ENCODE measurements at places on chromosomes 5 and 9.

DNA sequence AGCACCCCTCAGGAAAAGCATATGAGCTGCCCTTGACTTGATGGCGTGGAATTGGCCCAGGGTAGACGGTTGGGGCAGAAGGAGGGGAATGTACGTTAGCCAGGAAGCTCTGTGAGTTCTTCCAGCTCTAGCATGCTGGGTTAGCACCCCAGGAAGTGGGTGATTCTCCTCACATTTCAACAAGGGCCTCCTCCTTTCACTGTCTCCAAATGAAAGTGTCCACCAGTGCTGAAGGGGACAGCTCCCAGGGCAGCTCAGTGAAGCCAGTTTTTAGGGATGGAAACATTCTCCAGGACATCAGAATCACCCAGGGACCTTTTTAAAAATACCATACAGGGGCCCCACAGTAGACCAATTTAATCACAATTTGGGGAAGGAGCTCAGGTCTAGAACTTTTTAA, 17.2 kb upstream of the AFAP1L1 start:
- no peak for DNase-seq

- DNase-seq, result no peak
Observed at GRCh38 chr5:113017881-113018635, 41.5 kb downstream of the DCP2 start.

GRCh38 chr5:132385326-132386105, 16.0 kb downstream of the SLC22A5 start:
- DNase-seq, result peak; percentile 83

- no peak for DNase-seq
Observed at GRCh38 chr9:125805057-125805456, 57.9 kb downstream of the PBX3 start.

DNA sequence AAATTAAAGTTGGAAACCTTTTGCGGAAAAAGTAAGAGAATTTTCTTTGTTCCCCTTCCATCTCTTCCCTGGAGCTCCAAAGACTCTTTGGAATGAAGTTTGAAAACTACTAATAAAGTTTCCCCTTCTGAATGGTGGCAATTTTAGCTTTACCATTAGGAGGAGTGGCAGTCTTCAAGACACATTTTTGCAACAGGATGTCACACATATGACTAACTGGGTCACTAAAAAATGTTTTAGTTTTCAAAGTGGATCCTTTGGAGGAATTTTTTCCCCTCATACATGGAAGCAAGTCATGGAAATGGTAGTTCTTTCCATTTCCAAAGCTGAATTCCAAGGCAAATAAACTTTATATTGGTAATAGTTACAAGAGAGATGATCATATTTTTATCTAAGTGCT, 15.6 kb downstream of the FBXO4 start:
- no peak for DNase-seq

DNA sequence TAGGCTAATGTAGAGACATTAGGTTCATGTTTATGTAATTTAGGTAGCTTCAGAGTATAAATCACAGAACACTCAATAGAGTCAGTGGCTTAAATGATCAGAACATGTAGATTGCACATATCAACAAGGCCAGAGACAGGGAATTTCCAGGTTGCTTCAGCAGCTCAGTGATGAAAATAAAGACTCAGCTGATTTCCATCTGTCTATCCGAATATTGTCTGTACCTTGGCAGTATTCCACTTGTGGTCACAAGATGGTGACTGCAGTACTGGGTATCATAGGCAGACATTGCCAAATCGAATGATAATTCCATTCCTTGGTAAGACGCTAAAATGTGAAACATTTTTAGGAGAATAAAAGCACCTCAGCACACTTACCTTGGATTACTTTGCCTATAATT, 702.2 kb downstream of the MAT2B start:
- no peak for DNase-seq

DNA sequence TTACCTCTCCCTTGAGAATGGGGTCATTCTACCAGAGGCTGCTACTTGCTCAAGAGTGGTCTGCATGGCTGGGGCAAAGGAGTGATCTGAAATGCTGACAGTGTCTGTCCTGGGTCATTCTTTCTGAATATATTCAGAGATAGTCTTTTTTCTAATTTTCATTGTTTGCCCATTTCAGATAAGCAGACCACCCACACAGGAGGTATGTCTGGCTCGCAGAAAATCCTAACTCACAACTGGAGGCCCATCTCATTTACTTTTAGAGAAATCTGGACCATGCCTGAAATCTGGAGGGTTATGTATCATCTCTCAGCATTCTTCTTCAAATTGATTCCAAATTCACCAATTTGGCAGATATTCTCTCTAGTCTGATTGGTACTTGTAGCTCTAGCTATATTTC, 227.6 kb downstream of the SEC61B start:
- DNase-seq, result no peak

DNA sequence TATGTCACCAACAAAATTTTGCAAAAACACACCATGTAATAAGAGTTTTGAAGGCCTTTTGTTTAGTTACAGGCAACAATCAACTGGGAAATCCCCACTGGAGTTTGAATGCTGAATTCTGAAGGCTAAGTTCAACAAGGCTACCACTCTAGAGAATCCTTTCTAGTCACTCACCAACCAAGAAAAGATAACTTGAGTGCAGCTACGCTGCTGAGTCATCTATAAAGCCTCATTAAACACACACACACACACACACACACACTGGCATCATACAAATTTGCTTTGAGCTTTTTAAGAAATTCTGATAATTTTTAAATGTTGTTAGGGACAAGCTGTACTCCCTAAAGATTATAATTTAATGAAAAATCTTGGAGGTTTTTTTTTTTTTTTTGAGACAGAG, 219.6 kb downstream of the DENND1A start:
- DNase-seq, result no peak

GRCh38 chr5:8473827-8474568, 605.0 kb downstream of the MTRR start:
- no peak for DNase-seq

DNA sequence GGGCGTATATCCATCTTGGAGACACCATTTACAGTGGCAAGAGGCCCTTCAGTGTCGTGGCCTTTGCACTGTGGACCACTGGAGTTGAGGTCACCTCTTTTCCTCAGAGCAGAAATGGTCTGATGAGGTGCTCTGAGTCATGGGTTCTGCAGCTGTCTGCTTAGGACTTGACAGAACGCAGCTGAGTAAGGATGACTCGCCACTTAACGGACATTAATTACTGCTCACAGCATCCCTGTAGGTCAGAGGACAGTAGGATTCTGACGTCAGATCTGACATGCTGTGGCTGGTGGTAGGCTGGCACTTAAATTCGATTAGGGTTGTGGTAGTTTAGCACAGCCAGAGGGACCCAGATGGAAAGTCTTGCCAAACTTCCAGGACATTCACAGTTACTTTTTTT, 479.4 kb downstream of the DMAC1 start:
- DNase-seq, result no peak

DNA sequence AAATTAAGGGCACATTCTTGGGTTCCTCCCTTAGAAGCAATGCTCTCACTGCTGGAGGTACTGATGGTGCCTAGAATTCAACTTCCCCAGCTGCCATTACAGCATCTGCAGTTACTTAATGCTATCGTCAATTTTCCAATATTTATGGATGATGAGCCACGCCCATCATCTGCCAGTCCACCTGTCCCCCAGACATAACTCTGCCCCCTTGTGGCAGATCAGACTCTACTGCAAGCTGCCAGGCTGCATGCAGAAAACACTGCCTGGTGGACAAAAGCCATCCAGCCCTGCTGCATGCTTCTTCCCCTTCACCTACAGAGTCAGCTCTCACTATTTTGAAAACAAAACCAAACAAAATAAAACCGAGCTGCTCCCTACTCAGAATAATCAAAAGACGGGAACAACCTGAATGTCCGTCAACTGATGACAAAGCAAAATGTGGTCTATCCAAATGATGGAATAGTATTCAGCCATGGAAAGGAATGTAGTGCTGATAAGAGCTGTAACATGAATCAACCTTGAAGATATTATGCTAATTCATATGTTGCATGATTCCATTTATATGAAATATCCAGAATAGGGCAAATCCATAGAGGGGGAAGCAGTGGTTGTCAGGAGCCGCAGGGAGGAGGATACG, 66.4 kb downstream of the RETREG1 start:
- peak; percentile 20 for DNase-seq

DNA sequence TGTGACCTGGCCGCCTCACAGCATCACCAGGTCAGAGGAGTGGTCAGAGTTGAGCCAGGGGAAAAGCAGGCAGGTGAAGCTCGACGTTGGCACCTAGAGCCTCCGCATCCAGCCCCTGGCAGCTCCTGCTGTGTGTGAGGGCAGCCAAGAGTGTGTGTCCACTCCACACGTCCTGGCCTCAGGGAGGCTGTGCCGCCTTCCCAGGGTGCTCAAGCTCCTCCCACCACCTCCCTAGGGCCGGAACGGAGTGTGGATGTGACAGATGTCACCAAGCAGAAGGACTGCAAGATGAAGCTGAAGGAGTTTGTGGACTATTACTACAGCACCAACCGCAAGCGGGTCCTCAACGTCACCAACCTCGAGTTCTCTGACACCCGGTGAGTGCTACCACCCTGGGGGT, 72.5 kb downstream of the PHF2 start:
- no peak for DNase-seq

- peak; percentile 10 for DNase-seq
Observed at GRCh38 chr5:176818391-176819098, 8.2 kb downstream of the UNC5A start.

DNA sequence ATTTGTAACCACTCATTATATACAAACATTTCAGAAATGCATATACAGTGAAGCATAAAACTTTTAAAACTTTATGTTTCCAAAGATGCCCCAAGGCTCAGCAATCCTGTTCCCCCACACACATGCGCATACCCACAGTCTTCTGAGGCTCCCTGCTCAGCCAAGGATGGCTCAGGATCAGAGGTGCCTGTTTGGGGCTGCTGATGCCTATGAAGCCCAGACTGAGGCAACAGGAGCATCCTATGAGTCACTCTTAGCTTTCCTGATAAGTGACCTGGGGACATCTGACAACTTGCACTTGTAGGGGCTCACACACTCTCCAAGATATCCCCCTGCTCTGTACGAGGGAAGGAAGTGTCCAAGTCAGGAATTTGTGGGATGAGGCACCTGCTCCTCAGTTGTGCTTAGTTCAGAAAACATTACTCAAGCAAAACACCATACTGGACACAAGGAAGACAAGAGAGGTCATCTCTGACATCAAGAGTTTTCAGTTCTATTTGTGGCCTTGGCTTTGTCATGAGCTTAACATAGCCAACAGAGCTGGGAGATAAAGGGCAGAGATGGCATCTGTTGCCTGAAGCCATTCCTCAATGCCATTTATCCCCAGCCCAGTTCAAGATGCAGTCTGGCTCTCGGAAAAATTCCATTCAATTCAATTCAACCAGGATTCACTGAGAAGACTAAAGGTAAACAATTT, 62.3 kb downstream of the NIPSNAP3B start:
- no peak for DNase-seq

DNA sequence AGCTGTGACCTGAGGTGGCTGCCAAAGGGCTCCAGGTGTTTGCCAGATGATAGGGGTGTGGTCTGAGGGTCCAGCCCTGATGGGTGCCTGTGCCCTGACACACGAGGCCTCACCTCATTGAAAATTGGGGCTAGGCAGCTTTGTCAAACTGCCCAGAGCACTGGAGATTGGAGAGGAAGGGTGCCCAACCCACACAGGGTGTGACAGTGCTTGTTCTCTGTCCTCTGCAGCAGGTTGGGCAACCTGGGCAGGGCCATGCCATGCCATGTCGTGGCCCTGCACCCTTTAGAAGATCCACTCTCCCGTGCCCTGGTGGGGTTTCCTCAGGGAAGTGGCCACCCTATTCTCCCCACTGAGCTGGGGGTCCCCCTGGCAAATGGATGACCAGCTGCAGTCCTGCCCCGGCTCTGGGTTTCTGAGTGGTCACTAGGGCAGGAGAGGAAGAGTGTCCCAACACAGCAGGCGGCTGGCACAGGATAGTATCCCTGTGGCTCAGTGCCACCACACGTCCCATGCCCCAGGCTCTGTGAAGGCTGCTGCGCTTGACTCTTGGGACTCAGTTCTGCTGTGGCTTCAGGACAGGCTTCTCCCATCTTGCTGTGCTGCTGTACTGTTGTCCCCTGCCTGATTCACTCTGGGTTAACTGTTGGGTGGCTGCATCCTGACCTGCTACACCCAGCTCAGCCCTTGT, 100.8 kb upstream of the PITX1 start:
- DNase-seq, result no peak

DNA sequence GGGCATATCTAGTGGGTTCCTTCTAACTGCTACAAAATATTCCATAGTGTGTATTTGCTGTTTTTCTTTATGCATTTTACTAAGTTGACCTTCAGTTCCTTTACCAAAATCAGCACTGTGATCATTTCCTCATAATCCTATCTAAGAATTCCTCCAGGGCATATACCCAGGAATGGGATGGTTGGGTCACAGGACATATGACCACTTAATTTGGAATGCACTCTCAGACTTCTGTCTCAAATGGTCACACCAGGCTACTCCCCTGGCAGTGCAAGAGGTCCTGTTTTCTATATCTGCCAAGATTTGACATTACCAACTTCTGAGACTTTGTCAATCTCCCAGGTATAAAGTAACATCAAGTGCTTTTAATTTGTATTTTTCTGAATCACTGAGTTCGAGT, 63.9 kb downstream of the ADAMTS12 start:
- DNase-seq, result no peak
